T follicular helper cell (primary cell): ENCODE measurements at places on chromosomes 2 and 18.

DNA sequence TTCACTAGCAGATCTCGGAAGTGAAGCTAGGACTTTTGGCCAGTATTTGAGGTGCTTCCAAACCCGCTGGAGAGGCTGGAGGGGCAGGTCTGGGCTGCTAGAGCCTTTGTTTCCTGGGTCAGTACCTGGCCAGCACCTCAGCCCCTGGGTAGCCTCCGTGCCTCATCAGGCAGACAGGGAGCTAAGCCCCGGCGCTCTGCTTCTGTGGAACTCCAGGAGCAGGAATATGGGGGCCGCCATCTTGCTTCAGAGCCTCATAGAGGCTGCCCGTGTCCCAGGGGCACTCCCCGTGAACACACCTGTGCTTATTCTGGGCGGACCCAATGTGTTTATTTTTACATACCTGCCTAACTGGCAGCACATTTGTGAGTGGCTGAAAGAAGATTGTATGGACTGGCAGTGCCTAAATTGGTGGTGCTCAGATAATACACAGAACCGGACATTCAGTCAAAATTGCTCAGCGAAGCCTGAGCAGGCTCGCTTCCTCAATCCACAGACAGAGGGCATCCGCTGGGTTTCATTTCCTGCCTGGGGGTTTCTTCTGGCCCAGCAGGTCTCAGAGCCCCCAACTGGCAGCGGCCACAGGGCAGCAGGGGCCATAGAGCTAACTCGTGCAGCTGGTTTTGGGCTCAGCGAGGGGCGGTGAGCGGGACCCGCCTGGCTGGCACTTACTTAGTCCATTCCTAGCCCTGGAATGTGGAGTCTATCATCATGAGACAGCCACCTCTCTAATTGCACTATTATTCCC, 176.8 kb upstream of the ALKAL2 start:
- no peak for DNase-seq

DNA sequence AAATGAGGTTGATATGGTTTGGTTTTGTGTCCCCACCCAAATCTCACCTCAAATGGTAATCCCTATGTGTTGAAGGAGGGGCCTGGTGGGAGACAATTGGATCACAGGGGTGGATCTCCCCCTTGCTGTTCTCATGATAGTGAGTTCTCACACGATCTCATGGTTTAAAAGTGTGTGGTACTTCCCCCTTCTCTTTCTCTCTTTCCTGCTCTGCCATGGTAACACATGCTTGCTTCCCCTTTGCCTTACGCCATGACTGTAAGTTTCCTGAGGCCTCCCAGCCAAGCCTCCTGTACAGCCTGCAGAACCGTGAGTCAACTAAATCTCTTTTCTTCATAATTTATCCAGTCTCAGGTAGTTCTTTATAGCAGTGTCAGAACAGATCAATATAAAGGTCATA, 24.7 kb upstream of the FAM124B start:
- no peak for DNase-seq

- DNase-seq: no peak
These were observed 80.4 kb upstream of the MGAT5 start for GRCh38 chr2:134173338-134174016.

DNA sequence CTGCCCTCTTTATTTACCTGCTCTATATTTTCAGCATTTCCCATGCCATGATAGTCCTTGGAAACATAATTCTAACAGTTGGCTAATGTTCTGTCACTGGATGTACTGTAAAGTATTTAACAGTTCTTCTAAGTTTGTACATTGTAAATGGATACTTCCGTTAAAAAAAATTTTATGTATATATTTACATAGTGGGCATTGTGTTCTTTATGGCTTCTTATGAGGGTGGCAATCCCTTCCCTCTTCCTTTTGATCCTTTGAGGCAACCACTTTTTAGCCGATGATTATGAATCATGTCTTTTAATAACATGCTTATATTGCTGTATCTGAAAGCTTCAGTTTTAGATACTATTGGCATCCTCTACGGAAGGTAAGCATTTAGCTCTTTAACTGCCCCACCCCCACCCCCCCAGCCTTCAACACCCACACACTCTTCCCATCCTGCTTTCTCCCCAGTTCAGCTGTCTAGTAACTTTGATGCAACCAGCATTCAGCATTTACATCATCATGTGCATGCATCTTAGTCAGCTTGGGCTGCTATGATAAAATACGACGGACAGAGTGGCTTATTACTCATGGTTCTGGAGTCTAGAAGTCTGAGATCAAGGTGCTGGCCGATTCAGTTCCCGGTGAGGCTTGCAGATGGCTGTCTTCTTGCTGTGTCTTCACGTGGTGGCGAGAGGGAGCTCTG, 21.0 kb upstream of the EDAR start:
- no peak for DNase-seq

DNA sequence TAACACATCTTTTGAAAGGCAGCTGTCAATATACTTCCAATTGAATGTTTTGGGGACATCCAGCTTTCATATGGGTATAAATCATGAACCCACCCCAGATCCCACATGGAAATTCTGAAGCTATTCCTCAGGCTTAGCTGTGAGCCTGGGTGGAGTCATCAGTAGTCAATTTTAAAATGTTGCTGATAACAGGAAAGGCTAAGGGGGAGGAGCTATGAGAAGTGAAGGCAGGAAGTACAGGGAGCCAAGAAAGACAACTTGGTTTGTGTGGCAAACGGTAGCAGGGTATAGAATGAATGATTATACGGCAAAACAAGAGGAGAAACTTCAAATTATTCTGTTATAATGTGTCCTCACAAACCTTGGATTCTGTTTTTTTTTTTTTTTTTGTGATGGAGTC, 108.6 kb downstream of the QPCT start:
- DNase-seq: no peak

DNA sequence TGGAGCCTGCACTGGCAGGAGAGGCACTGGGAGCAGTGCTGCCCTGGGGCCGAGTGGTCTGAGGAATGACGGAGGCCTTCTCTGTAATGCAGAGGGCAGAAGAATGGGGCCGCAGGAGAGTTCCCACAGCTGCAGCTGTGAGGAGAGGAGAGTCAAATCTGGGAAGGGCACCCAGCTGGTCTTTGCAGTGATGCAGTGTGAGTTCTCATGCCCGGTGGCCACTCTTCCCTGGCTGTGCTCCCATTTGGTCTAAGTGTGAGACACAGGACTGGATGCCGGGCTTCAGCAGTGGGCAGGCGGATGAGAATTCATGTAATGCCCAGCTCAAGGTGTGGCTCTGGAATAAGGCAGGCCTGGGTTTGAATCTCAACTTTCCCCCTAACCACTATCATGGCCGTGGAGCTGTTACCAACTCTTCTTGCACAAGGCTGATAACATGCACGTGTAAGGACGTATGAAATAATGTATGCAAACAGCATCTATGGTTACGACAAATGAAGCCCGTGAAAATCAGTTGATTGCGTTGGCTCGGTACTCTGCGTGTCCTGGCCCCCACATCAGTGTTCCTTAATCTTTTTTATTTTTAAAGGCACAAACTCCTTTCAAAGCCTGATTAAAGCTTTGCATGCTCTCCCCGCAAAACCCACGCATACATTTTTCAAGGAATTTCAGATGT, 71.6 kb downstream of the ACKR3 start:
- no peak for DNase-seq

GRCh38 chr2:199718074-199718473, 132.9 kb downstream of the FTCDNL1 start:
- no peak for DNase-seq
